ENCODE measurements at places on chromosomes 6 and 20.

GRCh38 chr20:47423586-47423985 is 67.1 kb upstream of the ZMYND8 start:
- DNase-seq = no peak

GRCh38 chr20:49916146-49917002 is 1.0 kb upstream of the SPATA2 start:
- DNase-seq = no peak

- DNase-seq = no peak
Measured at GRCh38 chr20:23425129-23425528, 3.8 kb upstream of the NAPB start.

- peak; percentile 87 for DNase-seq
Measured at GRCh38 chr20:25310268-25310920, 62.5 kb downstream of the PYGB start.

Measured in astrocyte of the spinal cord (primary cell).